ENCODE measurements at places on chromosomes 3 and 15.

- no peak for DNase-seq
Observed at GRCh38 chr3:99960941-99961340, 143.3 kb downstream of the CMSS1 start.

DNA sequence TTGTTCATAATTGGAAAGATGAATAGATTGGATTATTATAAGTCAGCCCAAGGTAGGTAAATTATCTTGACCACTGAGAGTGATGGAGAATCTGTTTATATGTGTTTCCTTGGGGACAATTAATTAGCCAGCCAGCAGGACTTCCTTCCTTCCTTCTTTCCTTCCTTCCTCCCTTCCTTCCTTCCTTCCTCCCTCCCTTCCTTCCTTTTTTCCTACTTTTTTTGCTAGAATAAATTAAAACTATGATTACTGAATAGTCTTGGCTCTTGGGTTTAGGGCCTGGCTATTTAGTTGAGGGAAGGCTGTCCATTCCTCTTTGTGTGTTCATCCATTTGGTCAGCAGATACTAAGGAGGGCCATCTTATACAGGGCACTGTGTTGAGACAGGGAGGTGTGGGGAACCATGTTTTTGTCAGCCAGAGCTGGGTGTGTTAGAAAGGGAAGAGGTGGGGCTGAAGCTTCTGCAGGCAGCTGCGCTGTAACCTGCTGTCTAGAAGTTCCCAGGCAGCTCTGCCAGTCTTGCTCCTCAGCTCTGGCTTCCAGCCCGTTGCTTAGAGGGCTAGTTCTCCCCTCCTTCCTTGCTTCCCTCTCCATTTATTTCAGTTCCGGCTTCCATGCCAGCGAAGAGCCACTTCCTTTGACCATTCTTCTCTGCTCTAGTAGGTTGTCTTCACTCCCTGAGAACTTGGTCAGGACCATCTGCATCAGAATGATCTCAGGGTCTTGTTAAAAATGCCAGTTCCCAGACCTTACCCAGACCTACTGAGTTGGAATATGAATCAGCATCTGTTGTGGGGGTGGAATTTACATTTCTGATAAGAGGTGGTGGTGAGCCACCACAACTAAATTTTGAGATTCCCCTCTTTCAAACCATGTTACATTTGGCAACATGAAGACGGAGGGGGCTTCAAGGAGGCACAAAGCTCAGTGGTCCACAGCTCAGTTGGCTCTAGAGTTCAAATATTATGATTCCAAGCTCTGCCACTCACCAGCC is 113.9 kb downstream of the DGKG start:
- no peak for DNase-seq

DNA sequence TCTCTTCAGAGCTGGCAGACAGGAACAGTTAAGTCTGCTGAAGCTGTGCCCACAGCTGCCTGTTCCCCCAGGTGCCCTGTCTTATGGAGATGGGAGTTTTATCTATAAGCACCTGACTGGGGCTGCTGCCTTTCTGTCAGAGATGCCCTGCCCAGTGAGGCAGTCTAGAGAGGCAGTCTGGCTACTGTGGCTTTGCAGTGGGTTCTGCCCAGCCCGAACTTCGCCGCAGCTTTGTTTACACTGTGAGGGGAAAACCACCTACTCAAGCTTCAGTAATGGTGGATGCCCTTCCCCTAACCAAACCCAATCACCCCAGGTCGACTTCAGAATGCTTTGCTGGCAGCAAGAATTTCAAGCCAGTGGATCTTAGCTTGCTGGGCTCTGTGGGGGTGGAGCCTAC is 91.2 kb downstream of the SLC25A26 start:
- DNase-seq = no peak

GRCh38 chr15:57532731-57533447 is 58.8 kb upstream of the MYZAP start:
- DNase-seq = no peak

DNA sequence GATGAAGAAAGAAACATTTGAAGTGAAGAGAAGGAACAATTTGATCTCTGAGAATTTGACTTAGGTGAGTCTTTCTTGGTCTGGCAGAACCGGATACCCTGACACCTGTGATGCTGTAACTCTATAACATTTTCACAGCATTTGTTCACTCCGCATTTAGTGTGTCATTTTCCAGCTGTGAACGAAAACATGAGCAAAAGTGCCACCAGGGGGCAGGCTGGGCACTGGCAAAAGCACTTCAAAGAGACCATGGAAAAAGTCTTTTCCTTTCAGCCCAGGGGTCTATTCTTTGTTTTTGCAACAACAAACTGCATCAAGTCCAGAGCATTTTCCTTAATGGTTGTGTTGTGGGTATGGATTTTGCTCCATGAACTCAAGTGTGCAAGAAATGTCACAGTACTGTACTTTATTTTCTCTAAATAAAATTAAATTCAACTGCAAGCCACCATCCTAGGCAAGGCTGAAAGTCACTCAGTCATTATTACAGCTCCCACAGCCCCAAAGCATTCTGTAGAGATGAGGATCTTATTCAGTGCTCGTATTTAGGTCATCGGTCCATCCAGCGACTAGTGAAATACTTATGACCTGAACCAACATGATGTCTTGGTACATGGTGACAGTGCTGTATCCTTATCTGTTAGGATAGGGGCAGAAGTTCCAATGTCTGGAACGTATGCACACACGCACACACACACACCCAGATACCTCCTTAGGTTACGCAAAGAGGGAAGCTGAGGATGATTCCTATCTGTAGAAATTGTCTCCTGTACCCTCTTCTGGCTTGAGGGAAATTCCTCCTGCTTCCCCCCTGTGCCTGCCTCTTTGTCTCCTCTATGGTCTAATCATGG is 125.5 kb downstream of the GADL1 start:
- peak; percentile 67 for DNase-seq

GRCh38 chr15:90982135-90982534 is 12.2 kb downstream of the PRC1 start:
- DNase-seq = no peak

DNA sequence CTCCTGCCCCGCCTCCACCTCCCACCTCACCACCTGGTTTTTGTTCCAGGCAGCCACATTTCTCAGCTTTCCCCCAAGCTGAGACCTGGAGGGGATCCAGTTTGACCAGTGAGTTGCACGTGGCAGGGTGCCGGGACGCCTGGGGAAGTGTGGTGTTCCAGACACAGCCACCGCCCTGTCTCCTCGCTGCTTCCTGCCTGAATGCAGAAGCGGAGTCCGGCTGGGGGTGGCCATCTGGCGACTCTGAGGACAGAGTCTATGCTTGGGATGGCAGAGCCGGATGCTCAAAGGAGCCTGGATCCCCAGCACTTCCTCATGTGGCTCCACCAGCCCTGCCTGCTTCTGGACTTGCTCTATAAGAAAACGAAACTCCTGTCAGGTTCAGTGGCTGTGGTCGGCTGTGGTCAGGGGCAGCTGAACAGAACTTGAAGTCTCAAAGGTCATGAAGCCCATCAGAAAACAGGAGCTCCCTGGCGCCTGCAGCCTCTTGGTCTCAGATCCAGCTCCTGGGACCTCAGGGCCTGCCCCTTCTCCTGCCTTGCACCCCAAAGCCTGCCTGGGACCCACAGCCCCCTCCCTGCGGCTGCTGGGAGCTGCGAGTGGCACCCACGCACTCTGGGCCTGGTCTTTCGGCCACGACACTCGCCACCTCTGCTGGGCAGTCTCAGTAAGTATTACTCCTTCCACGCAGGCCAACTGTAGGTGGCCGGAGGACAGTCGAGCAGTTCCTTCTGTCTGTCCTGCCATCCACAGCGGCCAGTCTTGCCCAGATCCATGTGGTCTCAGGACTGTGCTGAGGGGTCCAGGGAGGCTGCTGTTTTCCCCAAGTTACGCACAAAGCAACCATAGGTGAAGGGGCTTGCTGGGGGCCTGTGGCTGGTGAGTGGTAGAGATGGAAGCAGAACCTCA is 112.8 kb upstream of the MEF2A start:
- DNase-seq = peak; percentile 59

- DNase-seq = no peak
Observed at GRCh38 chr3:149509526-149509925, 35.0 kb downstream of the TM4SF4 start.

DNA sequence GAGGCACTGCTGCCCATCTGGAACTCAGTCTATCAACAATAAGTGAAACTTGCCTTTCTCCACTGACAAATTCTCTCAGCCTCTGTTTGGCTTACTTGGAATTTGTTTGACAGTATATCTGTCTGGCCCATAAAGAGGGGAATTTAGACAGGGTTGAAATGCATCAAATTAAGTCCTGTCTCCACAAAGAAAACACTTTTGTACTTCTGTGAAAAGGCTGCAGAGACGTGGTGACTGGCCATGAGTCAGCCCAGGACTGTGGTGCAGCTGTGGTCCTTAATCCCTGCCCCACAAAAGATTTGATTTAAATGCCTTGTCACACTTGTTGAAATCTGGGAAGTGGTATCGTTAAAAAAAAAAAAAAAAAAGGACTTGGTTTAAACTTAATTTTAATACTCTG is 47.5 kb downstream of the RYR3 start:
- DNase-seq = no peak

DNA sequence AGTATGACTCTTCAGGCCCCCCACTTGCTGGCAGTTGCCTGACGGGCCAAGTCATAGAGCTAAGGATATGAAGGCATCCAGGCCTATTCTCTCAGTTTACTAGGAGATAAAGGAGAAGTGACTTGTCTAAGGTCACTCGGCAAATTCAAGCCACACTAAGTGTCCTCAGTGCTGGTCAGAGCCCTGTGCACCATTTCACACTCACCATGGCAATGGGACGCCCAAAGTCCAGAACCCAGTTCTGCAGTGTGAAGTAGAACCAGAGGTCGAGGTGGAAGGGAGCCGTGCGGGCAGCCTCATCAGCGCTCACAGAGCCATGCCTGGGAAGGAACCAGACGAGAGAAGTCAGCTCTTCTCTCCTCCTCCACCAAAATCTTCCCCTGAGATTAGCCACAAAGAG is 11.2 kb downstream of the CLN6 start:
- no peak for DNase-seq

- DNase-seq = no peak
Observed at GRCh38 chr15:95287720-95288103, 1042.8 kb upstream of the NR2F2 start.

DNA sequence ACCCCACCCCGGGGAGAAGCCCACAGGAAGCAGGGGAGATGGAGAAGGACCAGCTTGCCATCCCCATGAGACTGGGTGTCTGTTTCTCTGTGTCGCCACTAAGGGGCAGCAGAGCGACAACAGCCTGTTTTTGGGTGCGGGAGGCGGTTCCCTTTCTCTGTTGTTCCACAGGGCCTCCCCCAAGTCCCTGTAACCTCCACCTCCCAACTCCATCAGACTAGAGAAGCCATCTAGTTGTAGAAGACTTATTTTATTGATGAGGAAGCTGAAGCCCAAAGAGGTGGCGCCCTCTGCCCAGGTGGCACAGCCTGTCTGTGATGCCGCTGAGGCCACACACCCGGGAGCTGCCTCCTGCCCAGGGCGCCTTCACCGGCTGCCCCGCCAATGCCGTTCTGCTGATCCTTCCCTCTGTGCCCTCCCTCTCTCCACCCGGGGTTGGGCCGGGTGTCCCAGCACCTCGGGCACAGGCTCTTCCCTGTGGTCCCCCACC is 3.9 kb upstream of the CCDC9B start:
- peak; percentile 80 for DNase-seq

GRCh38 chr3:195893516-195893915 is 14.8 kb downstream of the TNK2 start:
- DNase-seq = no peak

DNA sequence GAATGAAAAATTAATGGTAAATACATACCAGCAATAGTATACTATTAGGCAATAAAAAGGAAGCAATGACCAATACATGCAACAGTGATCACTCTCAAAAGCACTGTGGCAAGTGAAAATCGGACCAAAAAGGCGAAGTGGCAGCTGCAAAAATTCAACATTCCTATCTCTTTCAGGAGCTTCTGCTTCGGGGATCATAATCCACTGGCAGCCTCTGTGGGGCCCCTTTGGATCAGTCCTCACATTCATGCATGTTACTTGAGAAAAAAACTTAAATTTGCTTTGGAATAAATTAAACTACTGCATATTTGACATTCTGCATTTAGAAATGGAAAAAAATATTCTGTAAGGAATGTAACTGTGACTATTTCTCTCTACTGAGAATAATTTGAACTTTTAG is 425.6 kb downstream of the NR2F2 start:
- no peak for DNase-seq

All from AG20443 (cell line).